Renal pelvis (tissue), 12 donors: ENCODE measurements at places on chromosomes 13 and 19.

DNA sequence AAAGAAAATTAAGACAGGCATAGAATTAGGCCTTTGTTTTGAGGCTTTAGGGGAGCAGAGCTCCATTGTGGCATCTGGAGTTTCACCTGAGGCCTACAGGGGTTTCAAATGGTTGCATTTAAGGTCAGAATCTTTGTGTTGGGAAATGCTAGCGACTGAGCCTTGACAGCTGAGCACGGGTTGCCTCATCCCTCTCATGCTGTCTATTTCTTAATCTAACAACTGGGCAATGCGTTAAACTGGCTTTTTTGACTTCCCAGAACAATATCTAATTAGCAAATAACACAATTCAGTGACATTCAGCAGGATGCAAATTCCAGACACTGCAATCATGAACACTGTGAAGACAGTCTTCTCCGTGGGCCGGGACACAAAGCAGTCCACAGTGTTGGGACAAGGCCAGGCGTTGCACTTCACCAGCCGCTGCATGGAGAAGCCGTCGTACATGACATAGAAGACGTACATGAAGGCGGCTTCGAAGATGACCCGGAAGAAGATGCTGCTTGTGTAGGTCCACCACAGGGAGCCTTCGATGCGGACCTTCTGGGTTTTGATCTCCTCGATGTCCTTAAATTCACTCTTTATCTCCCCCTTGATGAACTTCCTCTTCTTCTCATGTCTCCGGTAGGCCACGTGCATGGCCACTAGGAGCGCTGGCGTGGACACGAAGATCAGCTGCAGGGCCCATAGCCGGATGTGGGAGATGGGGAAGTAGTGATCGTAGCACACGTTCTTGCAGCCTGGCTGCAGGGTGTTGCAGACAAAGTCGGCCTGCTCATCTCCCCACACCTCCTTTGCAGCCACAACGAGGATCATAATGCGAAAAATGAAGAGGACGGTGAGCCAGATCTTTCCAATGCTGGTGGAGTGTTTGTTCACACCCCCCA lies 3.8 kb downstream of the GJB2 start:
- no peak for DNase-seq

DNA sequence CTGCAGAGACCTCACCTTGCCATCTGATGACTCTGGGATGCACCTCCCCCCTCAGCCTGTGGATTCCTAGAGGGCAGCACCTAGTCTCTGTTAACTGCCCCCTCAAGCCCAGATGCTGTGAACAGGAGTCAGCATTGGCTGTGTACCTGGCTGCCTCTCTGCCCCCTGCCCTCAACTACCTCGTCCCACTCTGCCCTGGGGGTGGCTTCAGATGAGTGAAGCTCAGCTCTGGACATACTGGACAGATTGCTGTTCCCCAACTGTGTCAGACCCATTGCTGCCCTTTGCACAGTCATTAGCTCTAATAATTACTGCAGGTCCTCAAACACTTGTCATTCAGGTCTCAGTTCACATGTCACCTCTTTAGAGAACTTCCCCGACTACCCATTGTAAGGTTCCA lies 182.1 kb upstream of the TSHZ3 start:
- no peak for DNase-seq

DNA sequence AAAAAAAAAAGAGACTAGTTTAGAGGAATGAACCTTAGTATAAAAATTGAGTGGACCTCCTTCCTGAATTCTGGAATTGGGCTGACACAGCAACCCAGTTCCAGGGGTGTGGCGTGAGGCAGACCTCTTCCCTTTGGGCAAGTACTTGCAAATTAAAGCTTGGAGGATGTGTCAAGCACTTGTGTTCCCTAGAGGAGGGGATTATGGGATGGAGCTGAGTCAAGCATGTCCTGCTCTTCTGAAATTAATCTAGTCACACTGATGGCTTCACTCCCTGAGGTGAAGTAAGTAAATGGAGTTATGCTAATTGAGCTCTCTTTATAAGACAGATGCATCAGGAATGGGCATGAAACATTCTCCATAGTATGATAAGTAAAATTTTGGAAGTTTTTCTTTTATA lies 107.7 kb upstream of the HTR2A start:
- DNase-seq: no peak

GRCh38 chr13:109162248-109163036 lies 533.0 kb downstream of the MYO16 start:
- no peak for DNase-seq

DNA sequence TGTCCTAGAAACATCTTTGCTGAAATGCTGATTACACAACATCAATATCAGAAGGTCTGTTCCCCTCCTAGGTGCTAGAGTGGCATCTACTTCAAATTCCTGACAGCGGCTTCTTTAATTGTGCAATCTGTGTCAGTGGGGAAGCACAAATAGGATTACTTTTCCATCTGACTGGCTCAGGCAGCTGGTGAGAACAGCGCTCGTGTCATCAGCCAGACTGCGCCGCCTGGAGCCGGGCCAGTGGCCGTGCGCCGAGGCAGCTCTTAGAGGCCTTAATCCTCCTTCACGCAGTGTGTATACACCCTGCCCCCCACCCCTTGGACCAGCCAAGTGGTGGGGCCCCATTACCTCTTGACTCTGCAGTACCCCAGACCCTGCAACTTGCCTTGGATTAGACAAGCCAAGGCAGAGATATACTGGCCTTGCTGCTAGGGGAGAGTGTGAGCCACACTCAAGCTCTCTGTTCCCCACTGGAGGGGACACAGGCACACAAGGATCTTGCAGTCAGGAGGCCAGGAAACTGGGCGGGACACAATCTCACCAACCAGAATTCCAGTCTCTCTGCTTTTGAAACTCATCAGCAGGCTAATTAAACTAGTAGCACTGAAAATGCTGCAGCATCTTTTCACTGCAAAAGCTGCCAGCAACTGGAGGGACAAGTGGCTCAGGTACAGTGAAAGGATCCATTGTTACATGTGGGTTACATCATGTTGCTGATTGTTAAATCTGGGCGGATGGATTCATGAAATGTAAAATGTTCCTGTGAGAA lies 48.9 kb upstream of the EPHX3 start:
- DNase-seq: no peak

- DNase-seq: no peak
Observed at GRCh38 chr13:76164290-76164689, 528.2 kb downstream of the LMO7 start.

DNA sequence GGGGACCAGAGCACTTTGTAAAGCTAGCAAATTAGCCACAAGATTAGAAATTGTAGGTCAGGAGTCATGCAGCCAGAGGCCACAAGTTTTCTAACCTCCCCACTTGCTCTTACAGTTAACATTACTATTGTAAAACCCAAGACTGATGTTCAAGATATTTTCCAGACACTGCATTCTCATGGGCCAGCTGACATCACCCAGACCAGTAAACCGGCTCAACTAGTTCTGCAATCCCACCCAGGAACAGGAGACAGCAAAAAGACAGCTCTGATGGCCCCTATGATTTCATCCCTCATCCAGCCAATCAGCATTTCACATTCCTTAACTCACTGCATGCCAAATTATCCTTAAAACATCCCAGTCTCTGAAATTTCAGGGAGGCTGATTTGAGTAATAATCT lies 178.5 kb downstream of the PRR20E start:
- DNase-seq: no peak

DNA sequence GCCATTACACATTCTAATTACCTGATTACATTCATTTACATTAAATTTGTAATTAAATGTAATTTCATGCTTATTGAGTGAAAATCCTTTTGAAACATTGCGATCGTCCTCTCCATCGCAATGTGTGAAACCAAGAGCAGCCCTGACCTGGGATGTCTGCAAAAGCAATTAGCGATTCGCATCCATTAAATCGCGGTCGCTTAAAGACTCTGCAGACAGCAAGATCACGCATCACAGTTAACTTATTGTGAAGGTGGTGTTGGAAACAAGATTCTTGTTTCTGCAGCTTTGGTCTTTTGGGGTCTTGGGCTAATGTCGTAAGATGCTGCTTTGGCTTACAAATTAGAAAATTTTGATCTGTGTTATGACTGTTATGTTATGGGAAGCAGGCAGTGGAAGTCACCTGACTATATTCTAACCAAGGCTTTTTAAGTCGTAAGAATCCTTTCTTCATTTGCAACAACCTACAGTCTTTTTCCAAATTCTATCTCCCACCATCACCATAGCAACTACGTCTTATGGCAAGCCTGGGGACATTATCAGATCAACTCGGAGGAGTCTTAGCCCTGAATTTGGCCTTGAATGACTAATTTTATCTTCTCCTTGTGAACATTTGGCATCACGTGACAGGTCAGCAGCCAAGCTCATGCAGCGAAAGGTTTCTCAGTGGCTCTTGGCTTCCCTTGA lies 142.8 kb upstream of the SOX1 start:
- no peak for DNase-seq

DNA sequence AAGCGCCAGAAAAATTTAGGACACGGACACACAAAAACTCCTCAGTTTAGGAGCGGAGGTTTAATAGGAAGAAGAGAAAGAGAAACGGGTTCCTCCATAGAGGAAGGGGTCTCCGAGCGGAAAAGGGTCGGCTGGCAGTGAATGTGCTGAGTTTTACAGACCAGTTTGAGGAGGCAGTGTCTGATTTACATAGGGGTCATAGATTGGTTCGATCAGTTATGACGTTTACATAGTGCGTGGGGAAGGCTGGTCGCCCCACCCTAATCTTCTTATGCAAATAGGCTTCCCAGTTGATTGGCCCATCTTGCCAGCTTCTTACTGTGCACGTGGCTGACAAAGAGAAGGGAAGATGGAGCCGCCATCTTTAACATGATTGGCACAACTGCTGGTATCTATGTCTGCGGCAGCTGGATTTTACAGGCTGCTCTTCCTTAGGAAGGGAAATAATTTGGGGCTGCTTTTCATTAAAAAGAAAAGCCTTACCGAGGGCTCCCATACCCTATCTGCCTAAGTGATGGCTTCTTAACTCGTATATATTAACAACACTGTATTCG lies 1.2 kb upstream of the ZNF225 start:
- peak; percentile 54 for DNase-seq

DNA sequence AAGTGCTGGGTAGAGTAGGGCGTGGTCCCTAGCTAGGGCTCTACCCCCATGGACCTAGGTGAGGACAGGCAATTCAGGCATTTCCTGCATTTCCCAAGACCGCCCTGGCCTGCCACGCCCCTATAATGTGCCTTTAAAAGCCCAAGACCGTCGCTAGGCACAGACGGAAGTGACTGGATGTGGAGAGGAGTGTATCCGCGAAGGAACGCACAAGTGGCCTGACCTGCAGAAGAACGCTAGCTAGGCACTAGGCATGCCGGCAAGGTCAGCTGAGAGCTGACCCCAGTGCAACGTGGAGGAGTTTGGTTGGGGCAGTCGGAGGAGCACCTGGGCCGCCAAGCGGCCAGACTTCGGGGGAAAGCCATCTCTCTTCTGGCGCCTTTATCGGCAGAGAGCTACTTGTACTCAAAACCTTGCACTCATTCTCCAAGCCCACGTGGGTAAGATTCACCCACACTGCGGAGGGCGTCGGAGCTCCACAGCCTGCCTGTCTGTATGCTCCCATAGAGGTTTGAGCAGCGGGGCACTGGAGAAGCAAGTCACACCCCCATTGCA lies 370.0 kb downstream of the FGF9 start:
- no peak for DNase-seq

- DNase-seq: no peak
Observed at GRCh38 chr13:45728759-45729158, 26.6 kb downstream of the CBY2 start.

DNA sequence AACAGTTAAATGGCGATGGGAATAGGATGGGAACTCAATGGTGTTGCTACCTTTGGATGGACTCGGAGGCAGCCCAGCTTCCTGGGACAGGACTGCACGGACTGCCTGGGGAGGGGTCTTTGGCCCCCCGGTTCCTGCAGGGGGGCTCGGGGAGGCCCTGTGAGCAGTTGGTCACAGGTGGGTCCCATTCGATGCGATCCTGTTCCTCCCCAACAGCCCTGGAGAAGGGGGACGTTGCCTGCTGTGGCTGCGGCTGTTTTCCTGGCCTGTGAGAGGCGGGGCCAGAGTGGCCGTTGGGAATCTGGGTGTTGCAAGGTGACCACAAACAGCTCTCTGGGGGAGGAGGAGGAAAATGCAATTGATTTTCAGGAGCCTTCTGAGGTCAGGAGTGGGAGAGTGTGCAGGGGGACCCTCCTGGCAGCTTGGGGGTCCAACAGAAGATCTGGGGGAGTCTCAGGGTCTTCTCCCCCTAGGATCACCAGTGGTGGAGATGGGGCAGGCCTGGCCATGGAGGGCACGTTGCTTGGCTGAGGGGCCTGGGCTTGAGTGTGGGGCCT lies 1.9 kb upstream of the PLPPR3 start:
- DNase-seq: no peak

DNA sequence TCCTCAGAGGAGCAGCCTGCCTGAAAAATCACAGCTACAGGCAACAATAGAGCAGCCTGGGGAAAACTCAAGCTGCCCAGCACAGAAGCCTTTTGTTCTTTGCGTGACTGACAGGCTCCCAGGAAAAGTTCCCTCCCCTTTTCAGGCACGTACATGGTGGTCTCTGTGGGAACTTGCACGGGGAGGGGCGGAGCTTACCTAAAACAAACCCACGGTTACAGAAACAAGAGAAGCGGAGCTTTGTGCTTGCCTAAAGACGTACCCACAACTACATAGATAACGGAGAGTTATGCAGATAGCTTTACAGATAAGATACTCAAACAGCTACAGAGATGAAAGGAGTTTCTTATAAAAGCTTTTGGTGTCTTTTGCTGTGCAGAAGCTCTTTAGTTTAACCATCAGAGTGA lies 11.4 kb downstream of the ETFB start:
- DNase-seq: peak; percentile 52

GRCh38 chr19:30340771-30341561 lies 31.2 kb upstream of the ZNF536 start:
- DNase-seq: peak; percentile 66
